ENCODE measurements at places on chromosomes 6 and 20.

DNA sequence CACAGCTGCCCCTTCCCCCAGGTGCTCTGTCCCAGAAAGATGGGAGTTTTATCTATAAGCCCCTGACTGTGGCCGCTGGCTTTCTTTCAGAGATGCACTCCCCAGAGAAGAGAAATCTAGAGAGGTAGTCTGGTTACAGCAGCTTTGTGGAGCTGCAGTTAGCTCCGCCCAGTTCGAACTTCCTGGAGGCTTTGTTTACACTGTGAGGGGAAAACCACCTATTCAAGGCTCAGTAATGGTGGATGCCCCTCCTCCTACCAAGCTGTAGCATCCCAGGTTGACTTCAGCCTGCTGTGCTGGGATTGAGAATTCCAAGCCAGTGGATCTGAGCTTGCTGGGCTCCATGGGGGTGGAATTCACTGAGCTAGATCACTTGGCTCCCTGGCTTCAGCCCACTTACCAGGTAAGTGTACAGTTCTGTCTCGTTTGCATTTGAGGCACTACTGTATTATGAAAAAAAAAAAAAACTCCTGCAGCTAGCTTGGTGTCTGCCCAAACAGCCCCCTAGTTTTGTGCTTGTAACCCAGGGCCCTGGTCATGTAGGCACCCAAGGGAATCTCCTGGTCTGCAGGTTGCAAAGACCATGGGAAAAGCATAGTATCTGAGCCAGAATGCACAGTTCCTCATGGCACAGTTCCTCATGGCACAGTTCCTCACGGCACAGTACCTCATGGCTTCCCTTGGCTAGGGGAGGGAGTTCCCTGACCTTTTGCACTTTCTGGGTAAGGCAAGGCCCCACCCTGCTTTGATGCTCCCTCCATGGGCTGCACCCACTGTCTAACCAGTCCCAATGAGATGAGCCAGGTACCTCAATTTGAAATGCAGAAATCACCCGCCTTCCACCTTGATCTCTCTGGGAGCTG is 275.0 kb downstream of the CENPW start:
- DNase-seq: no peak
- H3K4me1 ChIP-seq: no peaks in the 10 kb centered on the region
- peaks cover 8% of the 10 kb centered on the region for H3K27me3 ChIP-seq
- no peak overlapping the region for H3K27ac ChIP-seq
- peaks cover 3% of the 10 kb centered on the region for H3K36me3 ChIP-seq

DNA sequence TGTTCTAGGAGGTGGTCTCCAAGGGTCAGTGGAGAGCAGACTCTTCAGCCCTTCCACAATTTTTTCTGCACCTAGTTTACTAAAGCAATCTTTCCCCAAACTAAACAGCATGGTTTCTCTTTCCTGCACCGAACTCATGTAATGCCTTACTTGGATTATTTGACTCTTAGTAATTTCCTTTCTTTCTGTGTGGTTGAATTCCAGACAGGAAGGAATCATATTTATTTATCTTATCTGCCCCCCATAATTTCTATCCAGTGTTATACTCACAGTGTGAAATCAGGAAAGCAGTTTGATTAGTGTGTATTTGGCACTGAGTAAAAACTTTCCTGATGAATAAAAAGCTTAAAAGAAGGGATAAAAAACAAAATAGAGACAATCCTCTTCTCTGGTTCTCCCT is 140.3 kb upstream of the STMND1 start:
- peaks cover 8% of the 10 kb centered on the region for H3K4me1 ChIP-seq
- H3K4me3 ChIP-seq: no peak overlapping the region
- no peak overlapping the region for H3K27ac ChIP-seq

- no peak overlapping the region for H3K4me3 ChIP-seq
- no peaks in the 10 kb centered on the region for H3K4me1 ChIP-seq
- H3K27ac ChIP-seq: no peak overlapping the region
- H3K27me3 ChIP-seq: no peaks in the 10 kb centered on the region
Measured at GRCh38 chr6:146133866-146134265, 105.0 kb downstream of the GRM1 start.

- H3K27ac ChIP-seq: no peak overlapping the region
- no peak overlapping the region for H3K4me3 ChIP-seq
- no peaks in the 10 kb centered on the region for H3K27me3 ChIP-seq
- peaks cover 21% of the 10 kb centered on the region for H3K4me1 ChIP-seq
Measured at GRCh38 chr6:81763051-81763450, 10.6 kb upstream of the TENT5A start.

DNA sequence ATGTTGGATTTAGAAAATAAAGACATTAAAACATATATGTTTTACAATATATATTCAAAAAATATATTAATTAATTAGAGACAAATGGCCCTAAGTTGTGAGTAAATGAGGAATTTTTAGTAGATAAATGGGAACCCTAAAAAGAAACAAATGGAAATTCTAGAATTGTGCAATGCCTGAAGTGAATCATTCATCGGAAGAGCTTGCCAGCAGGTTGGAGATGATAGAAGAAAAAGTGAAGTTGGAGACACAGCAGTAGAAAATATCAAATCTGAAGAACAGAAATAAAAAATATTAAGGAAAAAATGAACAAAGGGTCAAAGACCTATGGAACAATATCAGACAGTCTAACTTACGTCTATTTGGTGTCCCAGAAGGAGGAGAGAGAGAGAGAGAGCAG is 109.4 kb upstream of the NEDD9 start:
- H3K4me3 ChIP-seq: no peak overlapping the region
- DNase-seq: no peak
- no peak overlapping the region for H3K27ac ChIP-seq
- H3K4me1 ChIP-seq: no peaks in the 10 kb centered on the region
- H3K36me3 ChIP-seq: no peaks in the 10 kb centered on the region

DNA sequence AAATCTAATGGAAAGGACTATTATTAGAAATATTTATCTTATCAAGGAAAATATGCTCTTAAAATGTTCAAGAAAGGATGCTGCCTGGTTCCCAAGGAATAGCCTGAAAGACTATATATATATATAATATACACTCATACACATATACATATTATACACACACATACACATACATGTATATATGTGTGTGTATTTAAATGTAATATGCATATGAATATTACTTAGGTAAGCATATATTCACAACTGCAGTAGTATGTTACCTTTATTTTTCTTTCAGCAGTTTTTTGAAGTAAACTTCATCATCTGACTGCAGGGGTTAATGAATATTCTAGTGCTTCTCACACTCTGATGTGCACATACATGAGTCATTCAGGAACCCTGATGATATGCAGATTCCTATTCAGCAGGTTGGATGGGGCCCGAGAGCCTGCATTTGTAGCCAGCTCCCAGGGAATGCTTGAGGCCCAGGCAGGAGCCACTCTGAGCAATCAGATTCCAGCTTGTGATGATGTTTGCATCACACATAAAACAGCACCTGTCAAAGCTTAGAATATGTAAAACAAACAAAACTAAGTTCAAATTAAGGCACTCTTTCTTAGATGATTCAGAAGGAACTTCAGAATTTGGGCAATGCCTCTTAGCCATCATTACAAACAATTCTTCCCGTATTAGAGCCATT is 16.1 kb downstream of the MYLK4 start:
- no peaks in the 10 kb centered on the region for H3K36me3 ChIP-seq
- no peak for DNase-seq
- H3K27ac ChIP-seq: no peak overlapping the region
- no peaks in the 10 kb centered on the region for H3K27me3 ChIP-seq
- no peak overlapping the region for H3K4me3 ChIP-seq

DNA sequence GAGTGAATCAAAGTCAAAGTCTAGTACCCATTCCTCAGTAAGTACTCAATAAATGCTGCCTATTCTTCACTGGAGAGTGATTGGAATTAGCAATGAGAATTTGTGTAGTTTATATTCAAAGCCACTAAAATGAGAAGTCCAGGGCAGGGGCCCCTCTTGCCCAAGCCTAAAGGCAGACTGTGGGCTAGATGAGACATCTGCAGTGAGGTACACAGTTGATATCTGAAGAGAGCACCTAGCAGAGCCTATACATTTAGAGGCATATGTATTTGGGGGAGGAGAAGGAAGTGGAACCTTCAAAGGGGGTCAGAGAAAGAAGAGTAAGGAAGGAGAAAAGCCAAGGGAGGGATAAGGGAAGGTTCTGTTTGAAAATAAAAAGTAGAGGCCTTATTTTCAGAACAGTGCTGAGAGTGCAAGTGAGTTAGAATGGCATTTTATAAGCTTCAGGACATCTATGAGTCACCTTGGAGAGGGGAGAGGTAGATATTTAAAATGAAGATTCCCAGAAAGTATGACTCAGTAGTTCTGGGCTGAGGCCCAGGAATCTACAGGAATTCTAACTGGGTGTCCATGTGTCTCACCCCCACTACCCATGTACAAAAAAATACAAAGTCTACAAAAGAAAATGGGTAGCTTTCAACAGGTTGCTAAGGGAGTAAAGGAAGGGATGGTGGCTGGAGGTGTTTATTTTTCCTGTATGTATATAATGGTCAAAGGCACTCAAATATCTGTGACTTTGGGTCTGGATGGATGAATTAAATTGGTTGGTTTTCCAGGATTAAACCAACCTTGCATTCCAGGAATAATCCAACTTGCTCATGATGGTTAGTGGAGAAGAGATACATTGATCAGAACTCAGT is 135.1 kb downstream of the ZFP64 start:
- H3K4me3 ChIP-seq: no peak overlapping the region
- no peak overlapping the region for H3K27ac ChIP-seq
- peaks cover 6% of the 10 kb centered on the region for H3K4me1 ChIP-seq
- no peak for DNase-seq
- H3K27me3 ChIP-seq: no peaks in the 10 kb centered on the region

GRCh38 chr6:116012951-116013350 is 47.7 kb downstream of the FRK start:
- no peaks in the 10 kb centered on the region for H3K36me3 ChIP-seq
- peaks cover 6% of the 10 kb centered on the region for H3K27me3 ChIP-seq
- H3K4me3 ChIP-seq: no peak overlapping the region
- no peak for DNase-seq
- peaks cover 8% of the 10 kb centered on the region for H3K4me1 ChIP-seq

DNA sequence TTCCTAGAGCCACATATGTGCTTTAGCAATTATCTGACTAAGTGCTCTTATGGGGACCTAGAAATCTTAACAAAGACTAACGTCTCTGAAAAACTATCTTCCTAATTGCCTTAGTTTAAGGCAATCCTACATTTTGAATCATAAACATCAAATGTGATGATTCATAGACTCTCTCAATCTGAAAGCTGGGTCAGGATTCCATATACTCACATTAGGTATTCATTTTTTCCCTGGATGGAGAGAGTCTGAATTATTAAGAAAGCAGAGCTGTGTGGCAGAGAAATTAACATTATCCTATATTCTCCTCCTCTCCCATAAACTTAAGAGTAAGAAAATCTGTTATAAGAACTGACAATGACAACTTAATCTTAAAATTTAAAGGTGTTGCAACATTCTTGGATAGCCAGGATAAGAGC is 1.6 kb upstream of the PRL start:
- H3K4me1 ChIP-seq: peaks cover 25% of the 10 kb centered on the region
- H3K27me3 ChIP-seq: no peaks in the 10 kb centered on the region
- no peak overlapping the region for H3K4me3 ChIP-seq
- H3K27ac ChIP-seq: no peak overlapping the region
- peaks cover 2% of the 10 kb centered on the region for H3K36me3 ChIP-seq

- no peaks in the 10 kb centered on the region for H3K27me3 ChIP-seq
- no peak overlapping the region for H3K4me3 ChIP-seq
- no peaks in the 10 kb centered on the region for H3K36me3 ChIP-seq
- H3K27ac ChIP-seq: no peak overlapping the region
- no peaks in the 10 kb centered on the region for H3K4me1 ChIP-seq
Measured at GRCh38 chr6:78583079-78583478, 284.3 kb upstream of the IRAK1BP1 start.

GRCh38 chr6:124536842-124537191 is 425.4 kb upstream of the RNF217 start:
- H3K27me3 ChIP-seq: no peaks in the 10 kb centered on the region
- no peak overlapping the region for H3K27ac ChIP-seq
- peaks cover 14% of the 10 kb centered on the region for H3K4me1 ChIP-seq
- H3K36me3 ChIP-seq: no peaks in the 10 kb centered on the region

DNA sequence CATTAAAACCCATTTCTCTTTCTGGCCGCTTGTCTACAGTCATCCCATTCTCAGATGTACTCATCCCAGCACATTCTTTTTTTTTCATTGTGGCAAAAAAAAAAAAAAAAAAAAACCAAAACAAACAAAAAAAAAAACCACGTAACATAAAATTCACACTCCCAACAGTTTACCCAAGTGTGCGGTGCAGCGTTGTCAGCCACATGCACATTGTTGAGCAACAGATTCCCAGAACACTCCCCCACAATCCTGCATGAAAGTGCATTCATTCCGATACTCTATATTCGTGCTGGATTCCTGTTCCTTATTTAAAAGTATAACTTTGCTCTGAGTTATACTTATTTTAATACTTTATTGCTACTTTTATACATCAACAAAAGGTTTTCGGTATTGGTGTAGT is 96.0 kb downstream of the SASH1 start:
- H3K4me1 ChIP-seq: peaks cover 10% of the 10 kb centered on the region
- H3K4me3 ChIP-seq: no peak overlapping the region
- DNase-seq: no peak
- no peak overlapping the region for H3K27ac ChIP-seq
- no peaks in the 10 kb centered on the region for H3K27me3 ChIP-seq
- H3K36me3 ChIP-seq: peaks cover 5% of the 10 kb centered on the region

GRCh38 chr6:77450924-77451323 is 12.4 kb downstream of the HTR1B start:
- no peaks in the 10 kb centered on the region for H3K36me3 ChIP-seq
- no peak overlapping the region for H3K27ac ChIP-seq
- H3K4me1 ChIP-seq: no peaks in the 10 kb centered on the region
- H3K4me3 ChIP-seq: no peak overlapping the region
- no peaks in the 10 kb centered on the region for H3K27me3 ChIP-seq

GRCh38 chr6:38843798-38844197 is 128.7 kb downstream of the DNAH8 start:
- H3K4me3 ChIP-seq: no peak overlapping the region
- H3K27ac ChIP-seq: no peak overlapping the region

DNA sequence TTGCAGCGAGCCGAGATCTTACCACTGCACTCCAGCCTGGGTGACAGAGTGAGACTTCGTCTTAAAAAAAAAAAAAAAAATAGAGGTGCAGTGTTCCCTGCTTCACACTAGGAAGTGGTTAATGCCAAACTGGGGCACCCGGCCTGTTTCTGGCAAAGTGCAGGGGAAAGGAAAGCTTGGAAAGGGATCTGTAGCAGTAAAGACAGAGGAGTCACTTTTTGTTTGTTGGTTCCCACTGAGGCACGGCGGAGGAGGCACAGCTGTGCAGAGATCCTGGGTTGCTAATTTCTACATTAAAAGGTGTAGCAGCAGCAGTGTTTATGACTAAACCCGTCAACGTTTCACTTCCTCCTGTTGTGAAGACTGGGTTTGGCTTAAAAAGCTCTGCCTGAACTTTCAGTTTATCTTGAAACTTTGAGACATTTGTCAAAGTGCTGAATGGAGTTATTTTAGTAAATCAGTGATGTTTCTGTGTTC is 125.6 kb downstream of the CARMIL1 start:
- H3K36me3 ChIP-seq: no peaks in the 10 kb centered on the region
- no peak for DNase-seq
- no peaks in the 10 kb centered on the region for H3K4me1 ChIP-seq
- no peaks in the 10 kb centered on the region for H3K27me3 ChIP-seq
- no peak overlapping the region for H3K27ac ChIP-seq

GRCh38 chr6:16741112-16742016 is 19.9 kb downstream of the ATXN1 start:
- H3K36me3 ChIP-seq: no peaks in the 10 kb centered on the region
- no peaks in the 10 kb centered on the region for H3K4me1 ChIP-seq
- H3K27me3 ChIP-seq: no peaks in the 10 kb centered on the region
- H3K27ac ChIP-seq: no peak overlapping the region
- no peak for DNase-seq

GRCh38 chr20:3014662-3015061 is 28.8 kb upstream of the GNRH2 start:
- H3K4me3 ChIP-seq: no peak overlapping the region
- no peak for DNase-seq
